ENCODE measurements at places on chromosomes 3 and 15. TPM values are rescaled to one million over a fixed set of nuclear protein-coding genes. Genes with fewer than 3 reads are reported as not detected.

Gene AQP9
- 0.05 TPM for total RNA-seq

Gene DNAH12
- 0.09 TPM for total RNA-seq

Gene LAMB2
- 83.5 TPM for total RNA-seq

Gene FBLN2
- total RNA-seq, result 1.7 TPM

Gene PLOD2
- 85.1 TPM for total RNA-seq

Gene TRAT1
- total RNA-seq, result not detected

Gene NR1D2
- 12.5 TPM for total RNA-seq

Gene SPESP1
- total RNA-seq, result not detected

Gene GPR62
- not detected for total RNA-seq

Gene TBCCD1
- 8.4 TPM for total RNA-seq

Gene SNTN
- not detected for total RNA-seq

Gene CMTM8
- 14.7 TPM for total RNA-seq

Gene OR5K3
- total RNA-seq, result not detected

Gene C3orf62
- total RNA-seq, result 2.4 TPM

Gene MYO5A
- 19.3 TPM for total RNA-seq

Gene RPN1
- total RNA-seq, result 186 TPM

Gene ADPGK
- total RNA-seq, result 74.5 TPM

Gene ANAPC13
- 47.5 TPM for total RNA-seq

Gene HEXA
- 152 TPM for total RNA-seq

Gene IMPG2
- total RNA-seq, result not detected

Gene ATP13A5
- total RNA-seq, result not detected

Gene MOBP
- total RNA-seq, result 0.02 TPM

Gene IL20RB
- total RNA-seq, result 0.99 TPM

Gene DNASE1L3
- total RNA-seq, result 0.08 TPM

Gene CLEC3B
- total RNA-seq, result not detected

Gene SYNPR
- not detected for total RNA-seq

Gene GTF2E1
- total RNA-seq, result 11.8 TPM

Gene ASB14
- not detected for total RNA-seq

Gene TXNRD3
- total RNA-seq, result 6.9 TPM

Gene ACP3
- not detected for total RNA-seq

Gene ST3GAL6
- 0.68 TPM for total RNA-seq

Gene PRKCD
- 52.5 TPM for total RNA-seq

Gene CPN2
- total RNA-seq, result not detected

Gene PLSCR5
- not detected for total RNA-seq

Gene GPR15
- not detected for total RNA-seq

Gene TMEM40
- total RNA-seq, result 0.28 TPM

Gene ATP8B4
- total RNA-seq, result 1.0 TPM

Gene LRRC15
- total RNA-seq, result 0.13 TPM

Gene BCHE
- total RNA-seq, result 1.1 TPM

Measured in A549 treated with AZD2906 at 1 μM for 4 hours (cell line).